ENCODE measurements at places on chromosomes 7 and 10.

GRCh38 chr10:23742807-23743206 is 303.9 kb downstream of the OTUD1 start:
- no peak for DNase-seq

- DNase-seq = no peak
Measured at GRCh38 chr7:12540850-12541249, 29.7 kb upstream of the SCIN start.

DNA sequence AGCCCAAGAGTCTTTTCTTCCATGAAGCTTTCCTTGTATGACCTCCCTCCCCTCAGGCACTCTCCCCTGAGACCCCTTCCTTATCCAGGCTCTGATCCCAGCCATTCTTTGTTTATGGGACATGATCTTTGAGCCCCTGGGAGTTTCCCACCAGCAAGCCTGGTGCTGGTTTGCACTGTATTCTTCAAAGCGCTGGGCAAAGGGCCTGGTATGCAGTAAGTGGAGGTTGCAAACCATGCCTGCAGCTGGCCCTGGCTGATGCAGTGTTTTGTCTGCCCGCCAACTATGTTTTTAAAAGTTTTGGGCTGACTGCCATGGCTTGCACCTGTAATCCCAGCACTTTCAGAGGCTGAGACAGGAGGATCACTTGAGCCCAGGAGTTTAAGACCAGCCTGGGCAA is 6.8 kb upstream of the NODAL start:
- no peak for DNase-seq

GRCh38 chr10:97549587-97550322 is 22.8 kb upstream of the ANKRD2 start:
- no peak for DNase-seq

- DNase-seq = no peak
Measured at GRCh38 chr10:58201704-58202103, 66.0 kb downstream of the IPMK start.

DNA sequence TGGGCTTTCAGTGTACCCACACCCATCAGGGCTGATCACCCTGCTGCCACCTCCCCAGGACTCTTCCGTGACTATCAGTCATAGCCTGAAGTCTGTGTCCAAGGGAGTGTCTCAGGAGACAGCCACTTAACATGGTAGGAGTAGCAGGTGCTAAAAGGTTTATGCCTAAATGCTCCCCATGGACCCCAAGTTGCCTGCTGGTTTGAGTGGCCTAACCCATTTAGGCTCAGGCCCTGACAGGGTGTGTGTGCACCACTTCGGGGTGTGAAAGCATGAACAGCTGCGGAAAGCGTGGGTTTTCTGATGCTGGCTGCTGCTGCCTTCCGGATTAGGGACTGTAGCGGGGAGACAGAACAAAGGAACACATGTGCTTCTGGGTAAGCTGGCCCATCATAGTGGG is 93.2 kb upstream of the SAMD8 start:
- DNase-seq = no peak

GRCh38 chr7:69550991-69551390 is 47.3 kb upstream of the AUTS2 start:
- no peak for DNase-seq

DNA sequence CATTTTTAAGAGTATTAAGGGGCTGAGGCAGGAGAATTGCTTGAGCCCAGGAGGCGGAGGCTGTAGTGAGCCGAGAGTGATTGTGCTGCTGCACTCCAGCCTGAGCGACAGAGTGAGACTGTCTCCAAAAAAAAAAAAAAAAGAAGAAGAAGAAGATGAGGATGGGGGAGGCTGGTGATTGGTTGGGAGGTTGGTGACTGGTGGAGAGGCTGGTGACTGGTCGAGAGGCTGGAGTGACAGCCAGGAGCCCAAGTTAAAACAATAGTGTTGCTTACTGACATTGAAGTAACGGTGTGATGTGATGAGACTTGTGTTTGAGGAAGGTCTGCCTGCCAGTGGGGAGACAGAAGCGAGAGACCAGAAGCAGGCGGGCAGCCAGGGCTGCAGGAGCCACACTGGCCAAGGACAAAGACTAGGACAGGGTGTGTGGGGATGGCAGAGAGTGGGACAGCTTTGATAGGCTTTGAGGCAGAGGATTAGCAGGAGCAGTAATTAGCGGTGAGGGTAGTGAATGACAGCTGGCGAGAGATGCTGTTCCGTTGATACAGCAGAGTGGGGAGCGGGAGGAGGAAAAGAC is 4.9 kb downstream of the SRRT start:
- DNase-seq = no peak

GRCh38 chr7:142890874-142891485 is 5.4 kb upstream of the TRPV6 start:
- DNase-seq = no peak

DNA sequence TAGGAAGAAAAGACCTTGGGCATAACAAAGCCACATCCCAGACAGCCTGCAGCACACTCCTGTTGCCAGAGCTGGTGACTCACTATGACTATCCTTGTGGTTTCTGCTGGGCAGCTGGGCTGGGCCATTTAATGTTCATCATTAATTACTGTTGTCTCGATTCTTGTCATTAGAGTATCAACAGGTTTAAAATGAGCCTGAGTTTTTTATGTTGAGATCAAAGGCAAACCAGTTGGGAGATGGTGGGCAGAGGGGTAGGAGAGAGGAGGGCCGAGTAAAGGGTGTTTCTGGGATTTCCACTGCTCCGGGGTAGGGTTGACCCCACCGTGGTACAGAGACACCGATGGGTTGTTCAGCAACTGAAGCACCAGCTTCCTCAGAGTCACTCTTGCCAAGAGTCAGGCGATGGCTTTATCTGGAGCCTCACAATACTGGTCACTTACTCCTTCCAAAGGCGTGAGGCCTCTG is 128.7 kb upstream of the LYZL1 start:
- no peak for DNase-seq

DNA sequence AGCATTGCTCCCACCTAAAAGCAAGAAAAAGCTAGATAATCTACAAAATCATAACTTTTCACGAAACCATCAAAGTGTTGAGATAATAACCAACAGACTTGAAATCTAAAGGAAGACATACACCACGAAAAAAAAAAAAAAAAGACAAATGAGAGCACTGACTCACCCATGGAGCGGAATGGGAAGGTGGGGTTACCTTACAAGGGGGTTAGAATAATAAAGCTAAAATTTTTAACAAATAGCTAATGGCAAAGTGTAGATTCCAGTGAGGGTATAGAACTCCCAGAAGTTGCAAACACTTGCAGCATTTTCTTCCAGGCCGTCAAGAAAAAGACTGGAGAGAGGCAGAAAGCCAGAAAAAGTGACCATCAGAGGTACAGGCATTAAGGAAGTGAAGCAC is 27.2 kb downstream of the IPMK start:
- no peak for DNase-seq

DNA sequence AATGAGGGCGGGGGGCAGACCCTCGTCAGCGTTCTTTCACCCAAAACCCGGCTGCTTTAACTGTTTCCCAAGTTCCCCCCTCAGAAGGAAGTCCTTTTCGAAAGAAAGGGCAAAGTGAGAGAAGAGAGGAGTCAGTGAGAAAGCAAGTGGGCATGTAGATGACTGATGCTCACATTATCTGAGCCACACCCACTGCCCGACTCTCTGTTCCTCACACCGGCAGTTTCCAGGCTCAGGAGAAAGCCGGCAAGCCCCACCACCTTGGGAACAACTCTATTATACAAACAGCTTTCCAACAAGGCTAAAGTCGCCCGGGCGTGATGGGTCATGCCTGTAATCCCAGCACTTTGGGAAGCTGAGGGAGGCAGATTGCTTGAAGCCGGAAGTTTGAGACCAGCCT is 23.1 kb downstream of the RCC1L start:
- DNase-seq = no peak

DNA sequence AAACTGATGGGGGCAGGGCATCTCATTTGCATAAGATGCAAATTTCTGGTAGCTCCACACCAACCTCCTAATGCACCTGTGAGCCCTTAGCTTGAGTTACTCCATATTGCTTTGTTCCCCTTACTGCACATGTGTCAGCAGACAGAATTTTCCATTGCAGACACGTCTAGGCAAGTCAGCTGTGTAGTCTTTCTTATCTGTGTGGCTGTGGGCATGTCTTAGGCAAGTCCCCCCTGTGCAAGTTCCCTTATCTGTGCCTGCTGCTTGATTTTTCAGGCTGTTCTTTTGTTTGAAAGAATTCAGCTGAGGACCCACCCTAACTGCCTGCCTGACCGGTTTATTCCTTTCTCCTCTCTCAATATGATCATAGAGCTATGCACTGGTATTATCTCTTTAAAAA is 28.5 kb upstream of the TRIM24 start:
- DNase-seq = no peak

DNA sequence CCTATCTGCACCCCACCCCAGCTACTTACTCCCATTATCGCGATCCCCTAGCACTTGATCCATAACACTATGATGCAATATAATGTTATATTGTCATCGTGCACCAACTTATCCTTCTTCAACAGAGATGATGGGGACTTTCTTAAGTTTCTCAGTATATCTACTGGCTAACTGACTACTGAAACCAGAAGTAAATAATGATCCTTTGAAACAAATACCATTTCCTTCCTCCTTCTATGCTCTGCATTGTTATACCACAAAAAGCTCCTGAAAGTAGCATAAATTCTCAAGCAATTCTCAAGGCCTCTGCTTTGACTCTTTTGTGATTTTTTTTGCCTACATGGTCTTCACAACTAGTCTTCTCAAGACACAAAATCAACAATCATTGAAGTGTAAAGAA is 68.9 kb downstream of the HTR7 start:
- DNase-seq = no peak

DNA sequence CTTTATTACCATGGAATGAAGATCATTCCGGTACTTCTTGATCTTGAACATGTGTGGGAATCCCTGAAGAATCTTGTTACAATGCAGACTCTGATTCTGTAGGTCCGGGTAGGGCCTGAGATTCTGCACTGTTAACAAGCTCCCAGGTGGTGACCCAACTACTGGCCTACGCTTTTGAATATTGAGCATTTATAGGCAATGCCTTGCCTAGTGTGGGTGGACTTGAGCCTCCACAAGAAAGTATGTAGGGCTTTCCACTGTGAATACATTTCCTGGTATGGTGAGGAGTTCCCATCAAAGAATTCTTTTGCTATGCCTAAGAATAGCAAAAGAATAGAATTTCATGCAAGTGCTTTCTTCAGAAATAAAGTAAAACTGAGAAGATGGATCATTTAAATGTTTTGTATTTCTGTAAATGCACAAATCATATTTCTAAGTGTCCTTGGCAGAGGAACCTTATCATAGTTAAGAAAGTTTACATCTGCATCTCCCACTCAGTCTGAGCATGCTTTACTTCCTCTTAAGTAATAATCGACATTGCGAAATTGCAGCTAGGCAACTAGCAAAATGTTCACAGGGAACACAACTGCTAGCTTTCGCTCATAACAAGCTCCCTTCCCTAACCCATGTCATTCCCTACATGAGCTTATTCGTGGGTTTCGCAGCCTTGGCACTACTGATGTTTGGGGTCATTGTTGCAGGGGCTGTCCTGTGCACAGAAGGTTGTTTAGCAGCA is 71.4 kb downstream of the AHR start:
- DNase-seq = no peak

GRCh38 chr10:74917481-74918077 is 91.2 kb downstream of the KAT6B start:
- no peak for DNase-seq

DNA sequence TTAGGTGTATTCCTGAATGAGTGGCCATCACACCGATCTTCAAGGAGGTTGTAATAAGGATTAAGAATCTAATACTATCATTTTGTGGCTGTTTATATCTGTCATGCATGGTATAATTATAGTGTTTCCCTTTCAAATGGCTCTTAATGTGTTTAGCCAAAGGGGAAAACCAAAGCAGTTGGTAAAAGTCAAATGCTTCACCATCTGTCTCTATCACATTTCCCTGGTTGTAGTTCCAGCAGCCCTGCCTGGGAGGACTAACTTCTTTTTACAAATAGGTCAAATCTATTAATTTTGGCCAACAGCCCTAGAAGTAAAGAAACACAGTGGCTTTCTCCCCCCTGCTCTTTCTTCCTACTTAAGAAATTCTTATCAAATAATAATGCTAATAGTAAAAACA is 56.7 kb downstream of the ZNF365 start:
- no peak for DNase-seq

- no peak for DNase-seq
Measured at GRCh38 chr10:48548531-48549135, 56.2 kb downstream of the ARHGAP22 start.

GRCh38 chr7:72112992-72113391 is 299.1 kb downstream of the CALN1 start:
- DNase-seq = no peak

DNA sequence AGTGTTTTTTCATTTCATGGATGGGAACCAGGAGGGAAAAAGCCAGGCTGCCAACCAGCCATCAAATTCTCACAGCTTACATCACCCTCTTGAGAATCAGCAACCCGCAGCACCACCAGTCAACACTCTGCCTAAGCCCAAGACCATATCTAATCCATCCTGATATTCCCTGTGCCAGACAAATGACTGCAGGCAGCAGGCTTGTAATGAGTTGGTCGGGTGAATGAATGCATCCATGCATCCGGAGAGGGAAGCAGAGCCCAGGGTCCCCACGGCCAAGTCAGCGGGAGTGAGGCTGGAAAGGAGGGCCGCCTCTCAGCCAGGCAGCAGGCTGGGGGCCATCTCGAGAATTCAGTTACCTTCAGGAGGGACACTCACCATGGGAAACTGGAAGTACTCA is 46.9 kb downstream of the SLIT1 start:
- no peak for DNase-seq

GRCh38 chr10:49172777-49173132 is 15.4 kb downstream of the TMEM273 start:
- DNase-seq = no peak

DNA sequence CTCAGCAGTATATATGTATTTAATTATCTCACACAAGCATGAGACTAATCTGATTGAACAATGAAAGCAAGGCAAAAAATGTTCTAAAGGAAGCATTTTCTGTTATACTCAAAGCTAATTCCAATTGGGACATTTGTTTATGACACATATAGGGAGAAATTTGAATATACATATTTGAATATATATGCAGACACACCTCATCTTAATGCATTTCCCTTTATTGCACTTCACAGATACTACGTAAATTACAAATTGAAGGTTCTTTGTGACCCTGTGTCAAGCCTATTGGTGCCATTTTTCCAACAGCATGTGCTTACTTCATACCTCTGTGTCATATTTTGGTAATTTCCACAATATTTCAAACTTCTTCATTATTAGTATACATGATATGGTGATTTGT is 132.1 kb upstream of the STEAP1 start:
- no peak for DNase-seq

DNA sequence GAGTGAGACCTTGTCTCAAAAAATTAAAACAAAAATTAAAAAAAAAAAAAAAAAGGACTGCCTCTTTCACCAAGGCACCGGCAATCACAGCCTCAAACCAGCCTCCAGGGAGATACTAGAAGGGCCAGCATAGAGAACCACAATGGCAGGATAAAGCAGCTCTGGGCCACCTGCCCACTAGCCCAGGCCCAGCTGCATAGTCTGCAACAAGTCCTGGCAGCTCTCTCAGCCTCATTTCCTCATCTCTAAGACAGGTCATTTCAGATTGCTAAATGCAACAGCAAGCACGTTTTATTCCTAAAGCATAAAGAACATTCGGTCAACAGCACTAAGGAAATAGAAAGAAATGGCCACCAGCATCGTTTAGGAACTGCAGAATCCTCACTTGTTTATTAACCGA is 28.8 kb downstream of the XPNPEP1 start:
- no peak for DNase-seq

All from glomerular endothelial cell (primary cell).